Stimulated activated CD8-positive, alpha-beta memory T cell treated with anti-CD3 and anti-CD28 coated beads, Interleukin-2, amount 100 ng/mL, for 1 hour (primary cell): ENCODE measurements at places on chromosomes 7 and 10.

DNA sequence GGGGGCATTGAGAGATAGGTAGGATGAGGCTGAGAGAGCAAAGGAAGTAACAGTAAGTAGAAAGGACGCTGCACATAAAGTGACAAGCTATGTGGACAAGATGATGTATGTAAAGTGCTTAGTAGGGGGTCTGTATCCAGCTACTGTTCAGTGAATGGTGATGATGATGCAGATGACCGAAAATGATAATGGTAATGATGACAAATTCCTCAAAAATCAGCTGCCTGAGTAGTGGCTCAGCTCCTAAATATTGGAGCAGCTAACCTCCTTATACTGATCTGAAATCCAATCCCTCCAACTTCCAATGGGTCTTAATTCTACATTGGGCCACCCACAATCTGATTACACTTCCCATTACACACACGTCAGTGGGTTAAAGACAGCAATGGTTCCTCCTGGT lies 27.1 kb upstream of the KCNMA1 start:
- no peak for DNase-seq

DNA sequence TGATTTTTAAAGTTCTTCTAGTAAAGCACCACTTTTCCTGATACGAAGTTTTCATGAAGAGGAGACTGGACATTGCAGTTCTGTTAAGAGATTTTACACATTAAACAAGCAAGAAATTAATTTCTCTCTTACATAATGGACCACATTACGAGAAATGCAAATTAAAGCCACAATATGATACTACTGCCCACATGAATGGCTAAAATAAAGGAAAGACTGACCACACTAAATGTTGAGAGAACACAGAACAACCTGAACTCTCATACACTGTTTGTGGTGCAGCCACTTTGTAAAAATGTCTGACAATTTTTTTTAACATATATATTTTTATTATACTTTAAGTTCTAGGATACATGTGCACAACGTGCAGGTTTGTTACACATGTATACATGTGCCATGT lies 44.0 kb upstream of the HERPUD2 start:
- no peak for DNase-seq

DNA sequence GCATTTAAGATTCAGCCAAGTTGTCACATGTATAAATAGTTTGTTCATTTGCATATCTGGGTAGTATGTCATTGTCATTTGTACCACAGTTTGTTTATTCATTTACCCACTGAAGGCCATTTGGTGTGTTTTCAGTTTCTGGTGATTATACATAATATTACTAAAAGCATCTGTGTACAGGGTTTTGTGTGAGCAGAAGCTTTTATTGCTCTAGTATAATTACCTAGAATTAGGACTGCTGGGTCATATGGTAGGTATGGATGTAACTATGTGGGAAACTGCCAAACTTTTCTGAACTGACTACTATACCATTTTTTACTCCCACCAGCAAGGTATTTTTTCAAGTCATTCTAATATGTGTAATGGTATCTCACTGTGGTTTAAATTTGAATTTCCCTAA lies 584.0 kb upstream of the GHITM start:
- no peak for DNase-seq

DNA sequence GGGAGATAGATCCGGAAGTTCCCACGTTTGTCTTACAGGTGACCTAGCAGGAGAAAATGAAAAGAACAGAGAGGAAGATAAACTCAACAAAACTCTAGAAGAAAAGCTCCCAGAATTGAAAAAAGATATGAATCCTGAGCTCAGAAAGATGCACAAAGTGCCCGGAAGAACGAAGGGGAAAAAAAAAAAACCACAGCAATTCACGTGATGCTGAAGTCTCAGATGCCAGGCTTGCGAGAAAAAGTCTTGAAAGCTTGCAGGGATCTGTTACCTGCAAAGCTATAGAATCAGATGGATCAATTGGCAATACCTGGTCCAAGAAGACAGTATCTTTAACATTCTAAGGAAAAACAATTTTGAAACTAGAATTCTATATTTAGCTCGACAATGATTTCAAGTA lies 33.5 kb downstream of the CARD11 start:
- DNase-seq: no peak

DNA sequence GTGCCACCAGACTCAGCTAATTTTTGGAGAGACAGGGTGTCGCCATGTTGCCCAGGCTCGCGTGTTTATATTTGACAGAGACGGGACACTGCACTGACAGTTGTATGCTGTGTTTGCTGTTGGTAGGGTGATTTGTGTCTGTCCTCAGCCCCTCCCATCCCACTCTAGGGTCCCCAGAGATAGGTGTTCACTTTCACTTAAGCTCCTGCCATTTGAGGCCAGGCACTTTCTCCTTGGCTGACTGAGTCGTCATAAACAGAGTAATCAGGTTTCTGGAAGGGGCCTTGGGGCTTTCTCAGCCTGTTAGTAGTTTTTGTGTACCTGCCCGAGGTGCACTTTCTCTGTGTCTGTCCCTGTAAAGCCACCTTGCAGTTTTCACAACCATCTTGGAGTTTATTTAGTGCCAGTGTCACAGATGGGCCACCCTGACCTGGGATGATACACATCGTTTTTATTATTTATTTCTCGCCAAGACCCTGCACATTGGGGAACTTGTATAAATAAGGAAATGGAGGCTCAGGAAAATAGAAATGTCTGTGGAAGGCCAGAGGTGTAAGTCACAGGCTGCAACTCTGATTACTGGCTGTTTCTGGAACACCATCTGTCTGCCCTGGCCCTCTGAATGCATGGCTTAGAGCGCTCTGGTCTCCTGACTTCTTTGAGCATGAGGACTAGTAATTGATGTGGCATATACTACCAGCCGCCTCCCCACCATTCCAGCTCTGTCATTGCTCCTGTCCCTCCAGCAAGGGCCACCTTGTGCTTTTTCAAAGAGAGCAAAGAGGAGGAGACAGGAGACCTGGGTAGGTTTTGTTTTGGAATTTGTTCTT lies 81.9 kb upstream of the PDCD4 start:
- no peak for DNase-seq
